ENCODE measurements at places on chromosomes 11 and 22.
A peak's percentile ranks its signal among the peaks of the same experiment; 100 is the strongest.

- peak; percentile 97 for DNase-seq
Observed at GRCh38 chr11:75325713-75326438, 25.6 kb downstream of the ARRB1 start.

DNA sequence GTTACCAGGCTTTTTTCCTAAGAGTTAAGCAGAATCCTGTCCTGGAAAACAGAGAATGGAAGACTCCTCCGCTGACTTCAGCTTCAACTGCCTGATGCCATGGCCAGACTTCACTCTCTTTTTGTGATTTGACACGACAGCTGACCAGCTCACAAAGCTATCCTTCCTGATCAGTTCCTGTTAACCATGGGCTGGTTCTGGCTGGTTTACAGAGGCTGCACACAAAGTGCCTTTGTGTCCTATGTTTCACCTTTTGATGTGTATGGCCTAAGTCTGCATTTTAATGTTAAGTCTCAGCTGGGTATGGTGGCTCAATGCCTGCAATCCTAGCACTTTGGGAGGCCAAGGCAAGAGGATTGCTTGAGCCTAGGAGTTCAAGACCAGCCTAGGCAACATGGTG lies 11.1 kb downstream of the FOLR3 start:
- DNase-seq: no peak

DNA sequence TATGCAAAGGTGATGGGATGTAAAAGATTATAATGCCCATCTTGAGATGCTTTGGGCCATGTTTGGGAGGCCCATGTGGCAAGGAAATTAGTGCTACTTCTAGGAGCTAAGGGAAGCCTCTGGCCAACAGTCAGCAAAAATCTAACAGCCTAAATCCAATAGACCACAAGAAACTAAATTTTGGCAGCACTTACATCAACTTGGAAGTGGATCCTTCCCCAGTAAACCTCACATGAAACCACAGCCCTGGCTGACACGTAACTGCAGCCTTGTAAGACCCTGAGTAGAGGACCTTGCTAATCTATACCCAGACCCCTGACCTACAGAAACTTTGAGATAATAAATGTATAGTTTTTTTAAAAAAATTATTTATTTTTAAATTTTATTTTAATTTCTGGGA lies 13.1 kb upstream of the GRK3 start:
- no peak for DNase-seq

DNA sequence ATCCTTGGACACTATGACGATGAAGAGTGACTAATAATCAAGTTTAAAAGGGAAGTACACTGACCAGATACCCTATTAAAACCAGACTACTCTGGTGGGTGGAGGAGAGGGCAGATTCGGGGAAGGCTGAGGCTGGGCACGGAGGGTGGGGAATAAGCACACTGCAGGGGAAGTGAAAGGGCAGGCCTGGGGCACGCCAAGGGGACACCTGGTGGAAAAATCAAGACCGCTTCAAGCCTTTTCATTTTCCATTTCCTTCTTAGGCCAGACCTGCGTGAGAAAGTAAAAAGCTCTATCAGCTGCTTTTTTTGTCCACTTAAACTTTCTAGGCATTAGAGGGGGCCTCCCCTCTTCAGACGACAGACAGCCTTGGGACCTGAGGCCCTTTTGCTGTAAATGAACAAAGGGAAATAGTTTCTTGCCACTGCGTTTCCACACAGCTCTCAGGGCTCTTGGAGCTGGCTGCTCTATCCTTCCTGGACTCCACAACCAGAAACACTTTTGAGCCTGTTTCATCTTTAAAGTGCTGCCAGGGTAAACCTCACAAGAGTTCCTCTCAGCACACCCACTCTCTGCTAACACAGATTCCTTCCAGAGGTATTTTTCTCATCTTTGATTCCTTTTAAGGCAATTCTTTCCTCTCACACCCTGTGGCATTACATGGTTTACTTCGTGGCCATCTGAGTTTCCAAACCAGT lies 25.0 kb upstream of the SERPIND1 start:
- peak; percentile 52 for DNase-seq

DNA sequence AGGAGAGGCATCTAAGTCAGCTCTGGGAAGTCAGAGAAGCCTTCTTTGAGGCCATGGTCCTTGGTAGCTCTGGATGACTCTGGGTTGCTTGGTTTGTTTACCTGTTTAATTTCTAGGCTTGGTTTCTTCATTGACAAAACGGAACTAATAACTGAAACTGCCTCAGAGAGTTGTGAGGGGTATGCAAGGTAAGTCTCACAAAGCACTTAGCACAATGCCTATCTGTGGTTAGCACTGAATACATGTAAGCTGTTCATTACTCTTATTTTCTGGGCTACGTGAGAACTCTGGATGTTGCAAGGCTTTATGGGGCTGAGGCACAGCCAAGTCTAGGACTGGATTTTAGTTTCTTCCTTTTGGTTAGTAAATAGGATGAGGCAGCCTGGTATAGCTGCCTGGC lies 225.8 kb upstream of the NCAM1 start:
- DNase-seq: no peak

DNA sequence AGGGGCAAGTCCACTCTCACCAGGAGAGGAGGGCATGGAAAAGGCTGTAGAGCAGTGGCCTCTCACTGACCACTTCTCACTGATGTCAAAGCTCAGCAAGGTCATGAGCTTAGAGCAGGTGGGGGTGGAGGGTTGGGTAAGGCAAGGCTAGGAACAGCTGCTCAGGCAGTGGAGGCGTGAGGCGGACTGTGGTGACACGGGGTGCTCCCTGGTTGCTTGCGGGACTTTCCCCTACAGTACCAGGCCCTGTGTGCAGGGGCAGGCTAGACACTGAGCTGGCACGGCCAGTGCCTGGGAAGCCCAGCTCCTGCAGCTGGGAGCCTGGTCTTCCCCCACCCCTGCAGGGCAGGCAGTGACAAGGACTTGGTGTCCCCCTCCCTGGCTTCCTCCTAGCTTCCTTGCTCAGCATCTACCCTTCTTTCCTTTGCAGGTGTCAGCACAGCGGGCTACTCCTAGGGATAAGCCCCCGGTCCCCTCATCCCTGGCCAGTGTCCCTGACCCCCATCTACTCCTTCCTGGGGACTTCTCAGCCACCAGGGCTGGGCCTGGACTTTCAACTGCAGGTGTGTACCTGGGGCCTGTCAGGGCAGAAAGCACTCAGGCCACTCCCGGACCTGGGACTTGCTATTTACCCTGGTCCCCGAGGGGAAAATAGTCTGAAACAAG lies 45.6 kb downstream of the PISD start:
- DNase-seq: no peak

DNA sequence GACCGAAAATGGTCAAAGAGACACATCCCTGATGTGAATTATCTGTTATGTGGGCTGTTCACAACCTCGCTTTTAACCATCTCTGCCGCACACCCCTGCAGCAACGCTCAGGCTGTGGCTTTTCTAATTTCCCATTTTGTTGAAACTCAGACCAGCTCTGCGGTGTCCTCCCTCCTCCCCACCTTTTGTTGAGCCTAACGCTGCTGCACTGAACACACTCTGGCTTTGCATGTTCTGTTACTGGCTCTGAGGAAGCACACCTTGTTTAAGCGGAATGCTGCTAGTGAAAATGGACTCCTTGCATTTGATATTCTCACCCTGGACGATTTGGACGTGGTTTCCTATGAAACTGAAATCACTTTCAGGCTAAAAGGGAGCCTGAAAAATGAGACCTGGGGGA lies 198.5 kb upstream of the MTNR1B start:
- DNase-seq: no peak

DNA sequence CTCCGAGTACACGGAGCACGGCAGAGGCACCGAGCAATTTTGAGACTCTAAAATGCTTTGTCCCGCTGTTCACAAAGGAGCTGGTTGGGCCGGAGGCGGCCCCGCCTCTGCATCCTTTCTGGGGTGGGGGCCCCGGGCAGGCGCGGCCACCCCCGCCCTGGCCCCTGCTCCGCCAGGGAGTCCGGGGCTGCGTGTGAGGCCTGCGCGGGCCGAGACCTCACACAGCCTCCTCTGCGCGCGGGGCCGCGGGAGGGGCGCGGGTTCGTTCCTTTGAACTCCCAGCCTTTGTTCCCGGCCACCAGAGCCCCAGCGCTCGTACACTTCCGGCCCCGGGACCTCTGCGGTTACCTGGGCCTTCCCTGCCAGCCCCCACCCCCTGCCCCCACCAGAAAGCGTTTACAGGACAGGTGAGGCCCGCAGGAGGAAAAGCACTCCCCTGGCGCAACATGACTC lies 1.6 kb downstream of the FGF19 start:
- DNase-seq: no peak

DNA sequence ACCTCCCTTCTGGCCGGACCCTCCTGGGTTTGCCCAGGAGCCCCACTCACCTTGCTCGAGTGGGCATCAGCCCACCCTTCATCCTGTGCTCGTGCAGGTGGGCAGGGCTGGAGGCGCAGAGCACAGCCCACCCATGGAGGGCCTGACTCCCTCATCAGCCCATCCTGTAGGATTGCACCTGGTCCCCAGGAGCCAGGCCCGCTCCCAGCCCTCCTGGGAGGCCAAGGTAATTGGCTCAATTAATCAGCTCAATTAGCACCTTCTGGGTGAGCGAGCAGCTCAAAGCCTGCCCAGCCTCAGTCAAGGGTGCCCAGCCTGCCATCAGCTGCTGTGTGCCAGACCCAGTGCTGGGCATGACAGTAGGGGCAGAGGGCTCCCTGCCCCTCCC lies 58.1 kb upstream of the NECTIN1 start:
- no peak for DNase-seq

DNA sequence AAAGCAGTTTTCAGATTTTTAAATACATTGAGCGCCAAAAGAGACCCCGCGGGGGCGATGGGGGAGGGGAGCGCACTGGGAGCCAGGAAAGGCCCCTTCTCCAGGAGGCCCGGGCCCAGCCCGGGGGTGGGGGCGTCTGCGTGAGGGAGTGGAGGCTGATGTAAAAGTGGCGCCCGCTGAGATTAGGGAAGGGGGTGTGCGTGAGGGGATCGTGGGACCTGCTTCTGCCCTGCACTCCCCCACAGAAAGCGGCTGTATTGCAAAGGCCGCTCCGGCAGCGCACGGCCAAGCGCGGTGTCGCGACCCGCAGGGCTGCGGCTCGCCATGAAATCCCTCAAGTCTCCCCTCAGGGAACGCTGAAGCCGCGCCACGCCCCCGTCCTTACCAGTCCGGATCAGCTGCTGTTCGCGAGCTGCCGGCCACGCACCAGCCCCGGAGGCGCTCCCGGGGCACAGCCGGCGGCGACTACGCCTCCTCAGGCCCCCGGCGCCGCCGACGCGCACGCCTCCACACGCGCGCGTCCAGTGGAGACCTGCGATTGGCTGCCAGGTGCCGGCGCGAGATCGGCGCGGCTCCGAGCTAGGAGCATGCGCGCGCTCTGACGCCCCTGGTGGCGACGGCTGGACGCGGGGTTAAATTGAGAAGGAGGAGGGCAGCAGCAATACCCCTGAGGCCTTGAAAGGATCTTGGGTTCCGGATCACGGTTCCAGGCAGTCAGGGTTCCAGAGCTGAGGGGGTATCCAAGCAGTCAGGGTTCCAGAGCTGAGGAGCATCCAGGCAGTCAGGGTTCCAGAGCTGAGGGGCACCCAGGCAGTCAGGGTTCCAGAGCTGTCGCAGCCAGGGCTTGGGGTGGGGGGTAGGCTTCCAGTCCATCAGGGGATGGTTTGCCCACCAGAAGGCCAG lies at the start of gene ZNF280B:
ZNF280B (minus strand) TSS at position 469 of the 903 bp plus-strand sequence. CDS start 19,344 bp downstream, outside the sequence.
- DNase-seq: peak; percentile 79

GRCh38 chr22:29704528-29705285 lies 15.1 kb upstream of the CABP7 start:
- peak; percentile 76 for DNase-seq

DNA sequence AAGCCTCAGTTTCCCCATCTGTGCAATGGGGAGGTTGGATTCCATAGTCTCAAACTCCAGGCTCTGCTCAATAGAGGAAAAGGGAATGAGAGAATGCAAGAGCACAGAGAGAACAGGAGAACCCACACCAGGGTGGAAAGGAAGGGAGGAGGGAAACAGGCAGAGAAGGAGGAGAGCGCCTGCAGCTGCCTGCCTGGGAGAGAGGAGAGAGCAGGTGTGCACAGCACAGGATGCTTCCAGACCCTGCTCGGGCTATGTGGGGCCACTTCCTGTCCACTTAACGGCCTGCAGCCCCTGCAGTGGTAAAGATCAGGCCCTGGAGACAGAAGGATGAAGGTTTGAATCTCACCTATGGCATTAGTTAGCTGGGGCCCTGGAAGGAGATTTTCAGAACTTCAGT lies 12.3 kb downstream of the LRRC32 start:
- DNase-seq: no peak

DNA sequence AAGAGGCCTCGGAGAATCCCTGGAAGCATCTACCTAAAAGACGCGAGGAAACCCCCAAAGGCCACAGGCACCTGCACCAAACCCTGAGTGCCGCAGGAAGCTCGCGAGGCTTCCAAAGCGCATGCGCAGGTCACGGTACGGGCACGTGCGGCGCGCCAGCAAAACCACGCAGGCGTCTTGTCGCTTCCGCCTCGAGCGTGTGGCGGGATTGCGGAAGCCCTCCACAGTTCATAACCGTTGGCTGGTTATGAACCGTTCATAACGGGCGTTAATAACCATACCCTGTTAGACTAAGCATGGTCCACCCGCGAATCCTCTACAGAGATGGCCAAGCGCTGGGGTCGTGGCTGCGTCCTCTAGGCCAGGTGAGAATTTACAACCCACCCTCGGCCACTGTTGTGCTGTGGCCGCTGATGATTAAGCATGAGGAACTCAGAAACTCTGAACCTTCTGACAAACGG lies 46.4 kb downstream of the MORC2 start:
- DNase-seq: peak; percentile 27

DNA sequence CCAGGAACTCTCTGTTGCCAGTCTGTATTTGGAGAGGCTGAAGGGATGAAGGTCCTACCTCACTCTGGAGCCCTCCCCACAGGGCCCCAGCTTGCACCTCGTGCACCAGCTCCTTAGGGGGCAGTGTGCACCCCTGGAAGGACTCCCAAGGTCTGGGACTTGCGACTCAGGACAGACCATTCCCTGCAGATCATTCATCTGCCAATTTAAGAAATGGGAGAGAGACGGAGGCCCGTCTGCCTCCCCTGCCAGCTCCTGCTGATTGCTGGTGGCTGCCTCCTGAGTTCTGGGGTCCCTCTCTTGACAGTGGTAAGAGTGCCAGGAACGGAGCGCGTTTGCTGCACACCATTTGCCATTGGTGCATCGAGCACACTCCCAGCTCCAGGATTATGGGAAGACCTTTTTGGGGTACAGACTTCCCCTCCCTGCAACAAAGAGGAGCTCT lies 27.4 kb upstream of the MALAT1 start:
- DNase-seq: peak; percentile 79

DNA sequence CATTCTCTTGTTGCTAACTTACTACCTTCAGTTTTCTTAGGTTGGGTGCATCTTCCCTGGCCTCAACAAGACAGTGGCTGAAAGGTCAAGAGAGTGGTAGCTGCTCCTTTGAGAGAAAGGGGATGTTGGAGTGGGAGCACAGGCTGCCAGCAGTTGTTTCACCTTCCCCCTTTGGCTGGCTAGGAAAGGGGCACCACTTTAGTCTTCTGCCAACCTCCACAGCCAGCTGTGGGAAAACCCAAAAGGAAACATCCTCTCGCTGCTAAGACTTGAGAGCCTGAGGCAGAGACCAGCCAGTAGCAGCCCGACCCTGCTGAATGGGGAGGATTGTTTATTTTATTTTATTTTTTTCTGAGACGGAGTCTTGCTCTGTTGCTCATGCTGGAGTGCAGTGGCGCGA lies 34.4 kb downstream of the MARK2 start:
- no peak for DNase-seq

Data from IMR-90 (cell line).